Heart left ventricle (tissue), 16 donors: ENCODE measurements at places on chromosomes 3 and 15.

DNA sequence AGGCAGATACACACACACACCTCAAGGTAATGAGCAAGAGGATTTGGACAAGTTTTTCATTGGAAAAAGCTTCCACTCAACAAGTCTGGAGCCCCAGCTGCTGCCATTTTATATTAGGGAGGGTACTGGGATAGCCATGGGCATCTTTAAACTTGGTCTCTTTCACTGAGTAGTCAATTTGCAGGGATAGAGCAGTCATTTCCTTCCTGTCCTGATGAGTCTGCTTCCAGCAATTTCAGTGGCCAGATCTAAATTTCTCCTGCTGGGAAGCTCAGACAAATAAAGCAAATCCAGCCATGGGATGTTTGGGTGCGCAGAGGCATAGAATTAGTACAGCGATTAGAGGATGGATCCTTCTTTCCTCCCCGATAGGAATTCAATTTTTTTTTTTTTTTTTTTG lies 874 bp upstream of the ERC2 start:
- DNase-seq: no peak

DNA sequence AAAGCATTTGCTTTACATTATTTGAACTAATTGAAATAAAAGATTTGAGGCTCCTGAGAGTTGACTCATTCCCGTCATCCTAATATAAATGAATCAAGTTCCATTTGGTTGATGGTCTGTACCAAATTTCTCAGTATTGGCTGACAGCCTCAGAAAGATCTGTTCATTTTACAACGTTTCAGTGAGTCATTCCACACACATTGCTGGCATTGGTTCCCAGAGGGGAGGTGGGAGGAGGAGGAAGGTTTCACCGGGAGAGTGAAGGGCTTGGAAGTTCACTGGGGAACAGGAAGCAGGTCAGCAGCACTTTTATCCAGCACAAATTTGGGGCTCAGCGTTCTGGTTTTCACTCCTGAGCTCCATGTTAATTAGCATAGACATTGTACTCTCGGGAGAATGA lies 176.7 kb upstream of the CADPS start:
- DNase-seq: no peak

DNA sequence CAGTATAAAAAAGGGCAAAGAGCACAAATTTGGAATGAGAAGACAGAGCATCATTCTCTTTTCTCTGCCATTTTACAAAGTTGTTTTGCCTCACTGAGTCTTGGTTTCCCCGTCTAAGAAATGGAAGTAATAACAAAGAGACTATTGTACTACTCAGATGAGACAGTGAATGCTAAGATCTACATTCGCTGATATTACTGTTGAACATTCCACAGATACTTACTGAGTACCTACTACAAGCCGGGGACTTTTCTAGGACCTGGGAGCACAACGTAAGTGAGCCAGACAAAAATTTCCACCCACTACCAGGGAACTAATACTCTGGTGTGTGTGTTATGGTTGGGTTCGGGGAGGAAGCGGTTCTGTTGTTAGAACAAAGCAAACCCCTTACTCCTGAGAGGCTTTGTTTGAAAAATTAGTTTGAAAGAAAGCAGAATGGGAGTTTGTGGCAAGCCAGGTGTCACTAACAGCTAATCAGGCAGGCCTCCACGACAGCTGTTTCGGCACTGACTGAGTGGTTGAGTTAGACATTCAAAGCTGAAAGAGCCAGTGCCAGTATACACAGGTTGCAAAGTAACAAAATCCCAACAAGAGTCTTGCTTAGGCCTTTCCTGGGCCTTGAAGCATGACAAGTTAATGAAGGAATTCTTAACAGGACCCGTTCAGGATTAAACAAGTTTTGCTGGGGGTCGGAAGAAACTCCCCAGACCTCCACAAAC lies 458.3 kb downstream of the EDEM1 start:
- DNase-seq: no peak

DNA sequence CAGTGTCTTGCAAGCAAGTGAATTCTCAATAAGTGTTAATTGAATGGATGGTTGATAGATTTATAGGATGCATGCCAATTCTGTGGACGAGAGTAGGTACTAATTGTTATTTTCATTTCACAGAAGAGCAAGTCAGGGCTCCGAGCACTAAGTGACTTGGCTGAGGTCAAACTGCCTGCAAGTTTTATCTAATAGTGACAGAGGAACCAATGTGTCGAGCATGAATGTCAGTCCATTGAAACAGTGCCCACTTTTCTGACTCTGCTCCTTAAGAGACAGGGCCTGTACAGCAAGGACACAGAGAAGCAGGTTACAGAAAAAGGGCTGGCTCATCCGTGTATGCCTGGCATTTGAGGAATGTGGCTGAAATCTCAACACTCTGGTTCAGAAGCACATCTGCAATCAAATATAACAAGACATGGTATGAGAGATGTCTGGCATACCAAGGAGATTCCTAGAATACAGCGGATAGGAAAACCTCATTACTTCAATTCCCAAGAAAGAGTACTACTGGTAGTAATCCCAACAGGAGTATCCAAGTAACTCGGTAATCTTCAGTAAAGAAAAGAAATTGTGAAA lies 6.0 kb upstream of the B3GNT5 start:
- DNase-seq: no peak

DNA sequence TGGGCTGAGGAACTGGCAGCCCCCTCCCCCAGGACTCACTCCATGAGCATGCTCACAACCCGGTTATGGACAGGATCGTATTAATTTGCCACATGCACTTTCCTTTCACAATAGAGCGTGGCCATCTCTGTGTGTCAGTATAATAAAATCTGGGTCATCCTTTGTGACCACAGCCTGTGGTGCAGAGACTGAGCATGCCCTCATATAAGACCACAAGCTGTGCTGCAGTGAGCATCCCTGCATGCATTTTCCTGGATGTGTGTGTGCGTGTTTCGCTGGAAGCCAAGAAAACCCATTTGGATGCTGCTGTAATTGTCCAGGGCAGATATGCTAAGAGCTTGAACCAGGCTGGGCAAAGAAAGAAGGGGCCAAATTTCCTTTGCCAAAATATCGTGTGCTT lies 39.7 kb downstream of the CYP11A1 start:
- DNase-seq: no peak

DNA sequence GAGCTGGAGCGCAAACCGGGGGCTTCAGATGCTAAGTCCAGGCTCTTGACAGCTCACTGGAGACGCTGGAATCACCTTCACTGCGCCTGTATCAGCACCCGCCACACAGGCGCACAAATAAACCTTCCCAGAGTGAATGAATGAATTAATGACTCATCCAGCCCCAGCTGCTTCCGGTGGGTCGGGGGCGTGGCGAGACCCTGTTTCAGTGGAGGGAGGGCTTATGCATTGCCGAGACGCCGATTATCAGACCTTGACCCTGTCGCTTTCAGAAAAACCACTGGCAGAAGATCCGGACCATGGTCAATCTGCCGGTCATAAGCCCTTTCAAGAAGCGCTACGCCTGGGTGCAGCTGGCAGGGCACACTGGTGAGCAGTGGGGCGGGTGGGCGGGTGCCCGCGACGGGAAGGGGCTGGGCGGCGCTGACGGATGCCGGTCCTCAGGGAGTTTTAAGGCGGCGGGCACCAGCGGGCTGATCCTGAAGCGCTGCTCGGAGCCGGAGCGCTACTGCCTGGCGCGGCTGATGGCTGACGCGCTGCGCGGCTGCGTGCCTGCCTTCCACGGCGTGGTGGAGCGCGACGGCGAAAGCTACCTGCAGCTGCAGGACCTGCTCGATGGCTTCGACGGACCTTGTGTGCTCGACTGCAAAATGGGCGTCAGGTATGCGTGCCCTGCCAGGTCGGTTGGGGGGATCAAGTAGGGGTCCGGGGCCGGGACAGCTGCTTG lies 7.7 kb downstream of the ITPKA start:
- DNase-seq: no peak

DNA sequence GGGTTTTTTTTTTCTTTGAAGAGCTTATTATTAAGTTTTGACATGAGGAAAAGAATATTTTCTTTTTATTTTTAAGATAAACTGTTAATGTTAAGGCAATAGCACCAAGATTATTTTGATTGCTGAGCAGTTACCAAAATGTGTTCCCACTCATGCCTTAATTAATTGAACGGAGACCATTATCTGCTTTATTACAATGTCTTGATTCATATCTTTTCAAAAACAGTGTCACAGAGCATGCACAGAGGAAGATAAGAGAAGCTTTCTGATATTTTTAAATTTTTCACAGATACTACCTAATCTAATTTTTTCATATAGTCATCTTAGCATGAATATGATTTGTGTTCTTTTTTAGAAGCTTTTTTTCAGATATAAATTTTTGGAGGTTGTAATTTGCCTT lies 106.7 kb upstream of the FEZF2 start:
- no peak for DNase-seq

GRCh38 chr15:40558952-40559742 lies 5.7 kb downstream of the CCDC32 start:
- DNase-seq: no peak

- DNase-seq: no peak
Observed at GRCh38 chr15:58549785-58550074, 117.9 kb downstream of the LIPC start.
